ENCODE measurements at places on chromosomes 7 and 10.
A peak's percentile ranks its signal among the peaks of the same experiment; 100 is the strongest.

- DNase-seq: no peak
Measured at GRCh38 chr10:1134156-1134555, 78.0 kb downstream of the WDR37 start.

GRCh38 chr7:111508387-111508786 is 53.9 kb downstream of the IMMP2L start:
- DNase-seq: no peak

- DNase-seq: no peak
Measured at GRCh38 chr10:63129888-63130287, 3.2 kb upstream of the NRBF2 start.

DNA sequence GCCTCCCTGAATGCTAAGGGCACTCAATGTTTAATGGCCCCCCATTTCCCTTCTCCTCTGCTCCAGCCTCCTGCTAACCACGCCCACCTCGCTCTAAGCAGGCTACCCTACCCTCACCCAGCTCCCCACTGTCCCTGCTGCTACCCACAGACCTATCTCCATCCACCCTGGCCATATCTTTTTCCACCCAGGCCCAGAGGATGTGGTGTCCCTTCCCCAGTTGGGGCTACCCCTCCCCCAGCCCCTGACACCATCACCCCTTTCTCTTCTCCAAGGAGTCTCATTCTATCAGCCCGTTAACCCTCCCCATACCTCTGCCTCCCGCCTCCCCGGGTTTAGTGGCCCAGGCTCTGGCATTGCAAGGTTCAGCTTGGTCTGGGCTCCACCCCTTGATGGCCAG is 28.9 kb upstream of the PPIF start:
- DNase-seq: no peak

DNA sequence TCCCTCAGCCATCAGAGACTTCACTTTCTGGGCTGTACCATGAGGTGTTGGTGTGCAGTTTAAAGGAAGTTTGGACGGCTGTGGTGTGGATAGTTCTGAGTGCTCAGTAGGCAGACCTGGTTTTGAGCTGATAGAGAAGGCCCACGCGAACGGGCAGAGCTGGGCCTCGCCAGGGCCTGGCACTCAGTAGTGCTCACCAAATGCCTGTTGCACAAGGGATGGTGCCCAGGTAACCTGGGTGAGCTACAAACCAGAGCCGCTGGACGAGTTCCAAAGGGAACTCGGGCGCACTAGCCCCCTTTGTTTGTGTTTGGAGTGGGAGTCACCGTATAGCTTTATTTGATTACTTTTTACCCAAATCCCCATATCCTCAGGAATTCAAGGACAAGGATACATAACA is 95.5 kb downstream of the LHPP start:
- DNase-seq: no peak

- no peak for DNase-seq
Measured at GRCh38 chr7:151517601-151518104, 2.0 kb downstream of the RHEB start.

- DNase-seq: no peak
Measured at GRCh38 chr10:96758423-96758822, 38.1 kb upstream of the PIK3AP1 start.

DNA sequence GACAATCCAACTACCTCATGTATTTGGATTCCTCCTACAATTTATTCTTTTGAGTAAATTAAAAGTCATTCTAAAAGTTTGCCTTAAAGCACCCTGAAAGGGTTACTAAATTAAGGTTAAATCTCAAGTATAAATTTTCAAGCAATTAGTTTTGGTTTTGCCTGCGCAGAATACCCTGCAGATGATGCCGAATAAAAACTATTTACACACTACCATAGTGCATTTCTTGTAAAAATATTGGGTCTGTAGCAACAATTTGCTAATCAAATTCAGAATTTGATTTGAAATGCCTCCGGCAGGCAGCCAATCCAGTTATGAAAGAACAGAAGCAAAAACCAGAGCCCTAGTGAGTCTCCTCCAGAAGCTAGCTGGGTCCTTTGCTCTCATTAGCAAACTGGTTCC is 122.2 kb downstream of the TWIST1 start:
- no peak for DNase-seq

DNA sequence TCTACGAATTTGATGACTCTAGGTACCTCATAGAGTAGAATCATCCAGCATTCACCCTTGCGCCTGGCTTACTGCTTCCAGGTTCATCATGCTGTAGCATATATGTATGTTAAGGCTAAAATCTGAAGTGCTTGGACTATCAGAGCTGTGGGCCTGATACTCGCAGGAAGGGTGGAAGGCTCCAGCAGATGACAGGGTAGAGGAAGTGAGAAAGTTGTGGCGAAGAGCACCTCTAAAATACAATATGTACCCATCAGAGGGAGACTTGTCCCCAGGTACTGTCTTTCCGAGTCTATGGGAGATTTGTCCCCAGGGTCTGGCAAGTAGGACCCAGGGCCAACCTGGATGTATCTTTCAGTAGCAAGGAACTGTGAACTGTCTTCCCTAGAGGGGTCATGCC is 48.1 kb upstream of the PLEKHA1 start:
- no peak for DNase-seq

DNA sequence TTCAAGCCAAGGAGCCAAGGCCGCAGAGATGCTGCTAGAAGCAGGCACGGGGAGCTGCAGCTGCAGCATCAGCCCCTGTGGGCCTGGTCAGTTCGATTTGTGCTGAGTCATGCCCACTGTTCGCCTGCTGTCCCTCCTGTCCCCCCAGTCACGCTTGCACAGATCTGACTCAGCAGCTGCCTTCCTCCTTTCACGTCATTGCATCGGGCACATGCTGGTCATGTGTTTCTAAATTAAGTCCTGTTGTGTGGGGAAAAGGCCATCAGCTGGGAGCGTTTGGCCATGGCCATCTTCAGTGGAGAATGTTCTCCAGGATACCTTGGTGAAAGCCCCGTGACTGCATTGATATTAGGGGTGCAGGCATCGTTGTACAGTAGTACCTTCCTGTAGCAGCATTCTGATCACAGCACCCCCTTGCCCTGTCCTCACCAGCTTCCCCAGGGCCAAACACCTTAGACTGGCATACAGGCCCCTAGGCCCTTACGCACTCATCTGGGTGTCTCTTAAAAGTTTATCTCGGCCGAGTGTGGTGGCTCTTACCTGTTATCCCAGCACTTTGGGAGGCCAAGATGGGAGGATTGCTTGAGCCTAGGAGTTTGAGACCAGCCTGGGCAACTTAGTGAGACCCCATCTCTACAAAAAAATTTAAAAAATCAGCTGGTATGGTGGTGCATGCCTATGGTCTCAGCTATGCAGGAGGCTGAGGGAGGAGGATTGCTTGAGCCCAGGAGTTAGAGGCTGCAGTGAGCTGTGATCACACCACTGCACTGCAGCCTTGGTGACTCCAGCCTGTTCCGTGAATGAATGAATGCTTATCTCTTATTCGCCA is 23.2 kb downstream of the POR start:
- DNase-seq: peak; percentile 87

GRCh38 chr10:114638821-114639625 is 19.1 kb downstream of the ABLIM1 start:
- no peak for DNase-seq

- no peak for DNase-seq
Measured at GRCh38 chr10:90788968-90789367, 68.9 kb downstream of the HTR7 start.

DNA sequence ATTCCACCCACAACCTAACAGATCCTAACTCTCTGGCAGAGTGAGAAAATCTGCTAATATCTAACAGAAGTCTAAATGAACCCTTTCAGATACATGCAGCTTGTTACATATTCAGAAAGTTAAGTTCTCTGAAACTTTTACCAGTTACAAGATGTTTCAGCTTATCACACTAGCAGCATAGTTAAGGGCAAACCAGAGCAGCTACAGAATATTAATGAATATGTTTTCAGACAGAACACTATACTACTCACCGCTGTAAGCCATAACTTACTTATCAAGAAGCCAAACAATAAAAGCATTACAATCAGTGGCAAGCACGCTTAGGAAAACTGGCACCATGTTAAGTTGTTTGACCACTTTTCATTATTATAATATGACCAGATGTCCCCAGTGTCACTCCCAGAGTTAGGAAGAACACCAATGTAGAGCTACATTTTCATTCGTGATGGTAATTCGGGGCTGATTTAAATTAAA is 2.7 kb downstream of the ITGB1 start:
- no peak for DNase-seq

- DNase-seq: no peak
Measured at GRCh38 chr7:9776900-9777299, 1196.8 kb upstream of the PHF14 start.

GRCh38 chr10:13678101-13678843 is 91.5 kb downstream of the PRPF18 start:
- DNase-seq: no peak

- DNase-seq: no peak
Measured at GRCh38 chr10:114704679-114705078, 46.6 kb upstream of the ABLIM1 start.

- DNase-seq: no peak
Measured at GRCh38 chr7:16826060-16826459, 21.3 kb upstream of the AGR2 start.

- DNase-seq: no peak
Measured at GRCh38 chr7:43630482-43630881, 47.6 kb downstream of the STK17A start.

DNA sequence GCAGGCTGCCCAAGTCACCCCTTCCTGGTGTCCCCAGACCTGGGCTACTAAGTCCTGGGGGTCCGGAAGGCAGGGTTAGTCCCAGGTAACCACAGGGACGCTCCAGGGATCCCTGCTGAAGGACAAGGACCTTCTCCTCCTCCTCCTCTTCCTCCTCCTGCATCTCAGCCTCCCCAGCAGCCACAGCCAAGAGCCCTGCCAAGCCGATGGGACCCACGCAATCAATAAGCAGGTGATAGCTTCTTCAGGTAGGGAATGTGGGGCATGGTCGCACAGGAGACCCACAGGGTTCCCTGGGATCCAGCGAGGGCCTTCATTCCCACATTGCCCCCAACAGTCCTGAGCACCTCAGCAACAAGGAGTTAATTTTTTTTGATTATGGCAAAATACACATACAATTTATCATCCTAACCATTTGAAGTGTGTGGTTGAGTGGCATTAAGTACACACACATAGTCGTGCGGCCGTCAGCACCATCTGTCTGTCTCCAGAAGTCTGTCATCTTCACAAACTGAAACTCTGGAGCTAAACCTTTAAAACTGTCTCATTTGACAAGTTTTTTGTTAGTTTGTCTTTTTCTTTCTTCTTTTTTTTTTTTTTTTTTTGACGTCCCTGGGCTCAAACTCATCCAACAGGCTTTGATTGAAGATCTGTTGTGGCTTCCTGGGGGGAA is 12.1 kb downstream of the CRYGN start:
- DNase-seq: no peak

DNA sequence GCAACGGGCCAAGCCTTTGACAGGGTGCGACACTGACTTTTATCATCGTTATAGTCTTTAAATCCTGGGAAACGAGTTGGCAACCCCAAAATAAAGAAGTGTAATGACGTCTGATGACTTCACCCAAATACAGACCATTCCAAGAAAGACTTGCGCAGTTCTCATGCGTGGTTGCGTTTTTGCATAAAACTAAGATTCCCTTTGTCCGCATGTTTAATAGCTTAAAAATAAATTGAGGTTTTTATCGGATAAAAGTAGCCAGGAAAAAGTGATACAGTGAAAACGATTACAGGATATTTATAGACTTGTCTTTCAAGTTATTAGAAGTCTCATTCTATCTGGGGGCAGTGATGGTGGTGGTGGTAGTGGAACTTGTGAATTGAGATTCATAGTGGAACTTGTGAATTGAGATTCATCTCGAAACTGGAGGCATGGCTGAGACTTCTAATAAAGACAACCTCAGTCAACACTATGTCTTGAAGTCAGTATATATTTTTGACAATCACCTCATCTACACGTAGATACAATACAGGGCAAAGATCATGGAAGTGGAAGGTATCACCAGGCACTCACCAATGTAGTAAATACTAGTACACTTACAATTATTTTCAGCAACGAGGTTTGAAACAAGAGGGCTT is 1.2 kb upstream of the NAMPT start:
- DNase-seq: no peak

DNA sequence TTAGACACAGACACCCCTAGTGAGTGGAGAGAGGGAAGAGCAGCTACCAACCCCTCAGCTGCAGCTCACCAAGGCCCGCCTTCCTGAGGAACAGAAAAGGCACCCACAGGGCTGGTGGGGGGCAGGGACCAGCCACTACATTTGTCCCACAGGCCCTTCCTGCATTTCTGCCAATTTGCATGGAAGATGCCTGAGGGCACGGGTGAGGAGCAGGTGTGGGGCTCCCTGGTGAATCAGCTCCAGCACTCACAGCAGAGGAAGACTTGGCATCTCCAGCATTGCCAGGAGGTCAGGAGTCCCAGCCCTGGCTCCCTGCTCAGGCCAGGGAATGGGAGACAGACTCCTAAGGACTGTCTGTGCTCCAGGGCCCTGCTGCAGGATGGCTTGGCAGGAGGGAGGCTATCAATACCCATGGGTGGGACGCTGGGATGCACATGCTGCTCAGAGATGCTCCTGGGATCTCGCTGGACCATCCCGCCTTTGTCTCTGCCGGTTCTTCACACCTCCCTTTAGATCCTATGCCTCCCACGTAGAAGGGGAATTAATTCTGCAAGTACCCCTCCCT is 109.7 kb downstream of the SLIT1 start:
- DNase-seq: no peak

Data from SHP77 treated with DMSO at 0.1 percent for 48 hours (cell line).